ENCODE measurements at places on chromosomes 5 and 9. TPM values are rescaled to one million over a fixed set of nuclear protein-coding genes. Genes with fewer than 3 reads are reported as not detected.
A peak's percentile ranks its signal among the peaks of the same experiment; 100 is the strongest.

RASEF gene
- total RNA-seq: 0.31 TPM

NMRK1 gene
- total RNA-seq: 14.2 TPM

CDC37L1 gene
- 23.1 TPM for total RNA-seq

KCNV2 gene
- not detected for total RNA-seq

ANKRD18B gene
- total RNA-seq: 1.2 TPM

ACTBL2 gene
- not detected for total RNA-seq

GPR151 gene
- total RNA-seq: not detected

ANXA2R gene
- 1.2 TPM for total RNA-seq

PCDHGA2 gene
- 1.6 TPM for total RNA-seq

IL9 gene
- total RNA-seq: not detected

KIF4B gene
- total RNA-seq: under 0.01 TPM

KIF12 gene
- total RNA-seq: 0.13 TPM

ZFP37 gene
- total RNA-seq: 5.5 TPM

UBE2QL1 gene
- 0.58 TPM for total RNA-seq

DNA sequence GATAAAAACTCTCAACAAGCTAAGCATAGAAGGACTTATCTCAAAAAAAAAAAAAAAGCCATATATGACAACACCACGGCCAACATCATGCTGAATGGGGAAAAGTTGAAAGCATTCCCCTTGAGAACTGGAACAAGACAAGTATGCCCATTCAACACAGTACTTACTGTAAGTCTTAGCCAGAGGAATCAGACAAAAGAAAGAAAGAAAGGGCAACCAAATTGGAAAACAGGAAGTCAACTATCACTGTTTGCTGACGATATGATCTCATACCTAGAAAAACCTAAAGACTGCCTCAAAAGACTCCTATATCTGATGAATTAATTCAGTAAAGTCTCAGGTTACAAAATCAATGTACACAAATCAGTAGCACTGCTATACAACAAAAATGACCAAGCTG is 24.6 kb upstream of the PTGER4 start:
- no peak for DNase-seq

GRCh38 chr5:22710660-22711059 is 142.5 kb downstream of the CDH12 start:
- DNase-seq: no peak

DNA sequence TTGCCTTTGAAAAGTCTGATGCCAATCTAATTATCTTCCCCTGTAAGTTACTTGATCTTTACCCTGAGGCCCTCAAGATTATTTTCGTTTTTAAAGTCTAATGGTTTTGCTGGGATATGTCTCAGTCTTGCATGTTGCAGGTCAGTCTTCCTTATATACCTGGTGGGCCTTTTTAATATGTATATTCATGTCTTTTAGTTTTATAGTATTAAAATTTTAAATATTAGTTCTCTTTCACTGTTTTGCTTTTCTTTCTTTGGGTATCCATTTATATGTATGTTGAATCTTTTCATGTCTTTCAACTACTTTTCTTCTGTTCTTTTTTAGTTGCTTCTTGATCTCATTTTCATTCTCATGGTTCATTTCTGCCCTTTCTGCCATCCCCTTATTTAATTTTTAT is 68.9 kb downstream of the HSD17B4 start:
- no peak for DNase-seq

DNA sequence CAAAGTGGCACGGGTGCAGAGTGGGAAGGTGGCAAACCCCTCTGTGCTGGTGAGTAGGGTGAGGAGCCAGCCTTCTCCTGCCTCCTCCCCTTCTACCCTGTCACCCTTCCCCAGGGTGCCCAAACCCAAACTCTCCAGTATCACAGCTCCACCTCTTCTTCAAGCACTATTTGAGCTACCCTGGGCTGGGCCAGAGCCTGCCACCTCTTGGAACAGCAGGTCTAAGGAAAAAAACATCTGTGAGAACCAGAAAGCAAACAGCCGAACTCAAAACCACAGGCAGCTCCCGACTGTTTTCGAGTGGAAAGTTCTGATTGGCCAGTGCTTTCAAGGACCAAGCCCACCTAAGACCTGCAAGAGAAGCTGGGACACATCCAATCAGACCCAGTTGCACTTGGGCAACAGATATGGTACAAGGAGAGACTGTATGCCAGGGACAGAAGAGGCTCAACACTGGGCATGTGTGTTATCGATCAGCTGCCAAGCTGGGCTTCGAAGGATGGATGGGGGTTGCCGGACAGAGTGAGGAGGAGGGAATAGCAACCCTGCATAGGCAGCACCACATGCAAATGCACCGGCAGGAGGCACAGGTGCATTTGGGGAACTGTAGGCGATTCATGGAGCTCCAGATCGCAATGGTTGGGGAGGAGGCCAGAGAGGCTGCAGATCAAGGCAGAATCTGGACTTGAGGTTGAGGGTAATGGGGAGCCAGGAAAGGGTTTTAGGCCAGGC is 19.7 kb downstream of the ACSL6 start:
- no peak for DNase-seq

GRCh38 chr5:76175821-76176403 is 92.7 kb downstream of the SV2C start:
- no peak for DNase-seq

- peak; percentile 84 for DNase-seq
Observed at GRCh38 chr9:13570068-13570974, 290.8 kb upstream of the MPDZ start.

GRCh38 chr5:125032286-125032685 is 285.8 kb upstream of the ZNF608 start:
- peak; percentile 33 for DNase-seq

DNA sequence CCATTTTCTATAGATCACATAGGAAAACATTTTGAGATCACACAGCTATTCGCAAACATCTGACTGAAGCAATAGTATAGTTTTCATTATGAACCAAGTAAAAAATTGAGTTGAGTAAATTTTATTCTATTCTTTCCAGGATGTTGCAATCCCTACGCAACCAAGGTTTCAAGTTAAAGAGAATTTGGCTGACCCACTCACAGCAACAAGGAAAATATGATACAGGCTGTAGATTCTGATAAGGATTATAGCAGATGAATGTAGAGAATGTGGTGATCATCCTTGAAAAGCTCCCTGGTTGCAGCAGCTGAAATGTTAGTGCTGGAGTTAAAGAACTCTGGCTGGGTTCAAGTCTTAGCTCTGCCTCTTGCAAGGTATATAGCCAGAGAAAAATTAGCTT is 4.7 kb downstream of the ABCA1 start:
- peak; percentile 77 for DNase-seq

DNA sequence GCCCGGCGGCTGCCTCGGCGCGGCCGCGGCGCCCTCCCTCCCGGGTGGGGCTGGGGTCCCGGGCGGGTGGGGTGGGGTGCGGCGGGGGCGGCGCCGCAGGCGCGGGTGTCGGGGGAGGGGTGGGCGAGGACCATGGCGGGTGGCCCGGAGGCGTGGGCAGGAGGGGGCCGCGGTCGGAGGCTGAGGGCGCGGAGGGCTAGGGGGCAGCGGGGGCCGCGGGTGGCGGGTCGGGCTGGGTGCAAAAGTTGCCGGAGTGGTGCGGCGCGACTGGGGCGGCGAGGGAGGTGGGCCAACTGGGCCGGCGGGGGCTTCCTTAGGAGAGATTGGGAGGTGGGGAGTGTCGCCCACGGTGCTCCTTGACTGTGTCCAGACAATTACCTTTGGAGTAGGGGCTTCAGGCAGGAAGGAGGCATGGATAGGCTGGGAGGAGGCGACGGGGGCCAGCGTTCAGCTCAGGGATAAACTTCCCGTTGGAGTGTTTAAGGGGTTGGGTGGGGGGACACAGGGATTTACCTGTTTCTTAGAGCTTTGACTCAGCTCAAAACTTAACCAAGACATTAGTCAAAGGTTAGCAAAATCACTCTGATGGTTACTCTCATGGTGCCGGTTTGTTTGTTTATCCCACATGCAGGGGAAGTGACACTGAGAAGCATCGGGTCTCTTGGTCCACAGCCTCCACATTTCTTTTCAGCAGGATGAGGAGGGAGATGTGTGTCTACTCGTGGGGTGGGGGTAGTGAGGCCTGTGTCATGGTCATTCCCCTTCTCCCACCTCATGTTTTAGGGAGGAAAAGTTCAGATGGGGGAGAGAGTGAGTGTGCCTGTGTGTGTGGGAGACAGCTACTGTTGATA is 859 bp downstream of the CSNK1G3 start:
- peak; percentile 60 for DNase-seq

DNA sequence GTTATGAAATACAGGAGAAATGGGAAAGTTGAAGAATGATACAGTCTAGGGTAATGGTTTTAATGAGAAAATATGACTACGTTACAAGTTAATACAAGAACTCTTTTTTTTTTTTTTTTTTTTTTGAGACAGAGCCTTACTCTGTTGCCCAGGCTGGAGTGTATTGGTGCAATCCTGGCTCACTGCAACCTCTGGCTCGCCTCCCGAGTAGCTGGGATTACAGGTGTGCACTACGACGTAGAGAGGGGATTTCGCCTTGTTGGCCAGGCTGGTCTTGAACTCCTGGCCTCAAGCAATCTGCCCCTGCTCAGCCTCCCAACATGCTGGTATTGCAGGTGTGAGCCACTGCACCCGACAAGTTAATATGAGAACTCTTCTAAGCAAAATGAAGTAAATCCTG is 77.1 kb upstream of the SELENOP start:
- DNase-seq: no peak

- DNase-seq: no peak
Observed at GRCh38 chr5:158611581-158611980, 488.1 kb downstream of the EBF1 start.

DNA sequence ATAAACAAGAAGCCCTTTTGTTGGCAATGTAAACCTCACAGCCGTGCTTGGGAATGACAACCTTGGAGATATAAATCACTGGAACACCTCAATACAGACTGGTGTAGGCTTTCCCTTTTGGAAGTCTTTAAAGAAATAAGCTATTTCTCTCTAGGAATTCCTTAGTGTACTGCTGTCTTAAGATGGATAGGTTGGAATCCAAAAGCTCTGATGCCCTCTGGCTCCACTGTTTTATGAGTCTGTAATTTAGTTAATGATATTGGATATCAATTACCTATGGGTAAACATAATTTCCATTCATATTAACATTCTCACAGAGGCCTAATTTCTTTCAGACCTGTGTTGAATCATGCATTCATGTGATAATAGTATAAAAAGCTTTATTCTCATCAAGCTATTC is 435.9 kb upstream of the MPDZ start:
- no peak for DNase-seq

- DNase-seq: no peak
Observed at GRCh38 chr5:157025093-157025698, 33.7 kb downstream of the HAVCR1 start.

DNA sequence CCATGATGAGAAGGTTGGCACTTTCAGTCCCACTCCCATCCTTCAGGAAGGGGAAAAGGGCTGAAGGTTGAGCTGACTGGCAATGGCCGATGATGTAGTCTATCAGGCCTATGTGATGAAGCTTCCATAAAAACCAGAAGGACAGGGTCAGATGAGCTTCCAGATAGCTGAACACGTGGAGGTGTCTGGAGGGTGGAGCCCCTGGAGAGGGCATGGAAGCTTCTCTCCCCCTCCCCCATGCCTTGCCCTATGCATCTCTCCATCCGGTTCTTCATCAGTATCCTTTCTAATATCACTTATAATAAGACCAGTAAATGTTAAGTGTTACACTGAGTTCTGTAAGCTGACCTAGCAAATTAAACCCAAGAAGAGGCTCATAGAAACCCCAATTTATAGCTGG is 32.6 kb upstream of the SMU1 start:
- no peak for DNase-seq

GRCh38 chr5:1897386-1897785 is 14.7 kb upstream of the IRX4 start:
- no peak for DNase-seq

GRCh38 chr9:28121366-28121765 is 548.1 kb upstream of the C9orf72 start:
- DNase-seq: no peak

- DNase-seq: peak; percentile 56
Observed at GRCh38 chr9:132744881-132745755, 74.9 kb downstream of the GTF3C4 start.

GRCh38 chr5:129884322-129884721 is 19.9 kb upstream of the CHSY3 start:
- DNase-seq: no peak

GRCh38 chr5:142684508-142685041 is 1.3 kb downstream of the FGF1 start:
- DNase-seq: peak; percentile 30

GRCh38 chr9:131310833-131311554 is 21.5 kb downstream of the PLPP7 start:
- DNase-seq: no peak

DNA sequence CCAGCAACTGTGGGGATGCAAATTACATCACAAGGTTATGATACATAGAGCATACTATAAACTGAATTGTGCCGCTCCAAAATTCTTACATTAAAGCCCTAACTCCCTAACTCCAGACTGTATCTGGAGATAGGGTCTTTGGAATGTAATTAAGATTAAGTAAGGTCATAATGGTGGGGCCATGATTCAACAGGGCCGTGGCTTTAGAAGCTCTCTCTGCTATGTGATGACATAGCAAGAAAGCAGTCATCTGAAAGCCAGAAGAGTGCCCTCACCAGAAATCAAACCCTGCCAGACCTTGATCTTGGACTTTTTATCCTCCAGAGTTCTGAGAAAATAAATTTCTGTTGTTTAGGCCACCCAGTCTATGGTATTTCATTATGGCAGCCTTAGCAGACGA is 123.9 kb downstream of the FBXL17 start:
- no peak for DNase-seq

DNA sequence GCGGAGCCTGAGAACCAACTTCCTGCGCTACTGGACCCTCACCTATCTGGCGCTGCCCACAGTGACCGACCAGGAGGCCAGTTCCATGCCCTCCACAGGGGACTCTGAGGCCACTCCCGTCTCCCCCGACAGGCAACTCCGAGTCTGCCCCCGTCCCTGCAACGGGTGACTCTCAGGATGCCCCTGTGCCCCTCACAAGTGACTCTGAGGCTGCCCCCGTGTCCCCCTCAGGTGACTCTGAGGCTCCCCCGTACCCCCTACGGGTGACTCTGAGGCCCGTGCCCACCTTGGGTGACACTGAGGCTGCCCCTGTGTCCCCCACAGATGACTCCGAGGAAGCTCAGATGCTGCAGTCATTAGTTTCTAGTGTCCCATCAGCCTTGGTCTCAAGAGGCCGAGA is 25.1 kb downstream of the CEL start:
- DNase-seq: no peak

- no peak for DNase-seq
Observed at GRCh38 chr5:95350631-95351030, 40.5 kb upstream of the FAM81B start.

GRCh38 chr9:93589688-93590087 is 13.3 kb downstream of the PHF2 start:
- peak; percentile 67 for DNase-seq

DNA sequence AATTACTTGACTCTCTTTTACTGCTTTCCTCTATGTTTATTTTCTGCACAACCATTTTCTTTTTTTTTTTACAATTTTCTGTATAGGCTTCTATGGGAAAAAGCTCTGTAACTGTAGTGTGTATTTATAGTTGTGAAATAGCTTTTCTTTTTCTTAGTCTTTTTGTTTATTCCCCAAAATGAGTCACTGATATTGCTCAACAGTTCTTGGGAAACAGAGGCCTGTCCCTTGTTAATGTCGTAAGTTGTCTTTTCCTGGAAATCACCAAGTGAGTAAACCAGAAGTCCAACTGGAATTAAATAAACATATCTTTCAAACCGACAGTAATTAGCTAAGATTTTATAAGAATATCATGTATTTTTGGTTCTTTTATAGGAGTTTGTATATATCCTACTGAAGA is 325.1 kb upstream of the PRR16 start:
- peak; percentile 86 for DNase-seq
